Activated naive CD8-positive, alpha-beta T cell treated with anti-CD3 and anti-CD28 coated beads, Interleukin-2, amount 10 ng/mL, durations not matched to agents 7 days and 5 days (primary cell): ENCODE measurements at places on chromosomes 6 and 20. TPM values are rescaled to one million over a fixed set of nuclear protein-coding genes. Genes with fewer than 3 reads are reported as not detected.
A peak's percentile ranks its signal among the peaks of the same experiment; 100 is the strongest.

GRCh38 chr6:88008831-88009231 lies 38.8 kb upstream of the SPACA1 start:
- no peak for DNase-seq

- no peak for DNase-seq
Measured at GRCh38 chr20:23205211-23205610, 119.1 kb upstream of the CD93 start.

GRCh38 chr6:127514773-127515227 lies 4.3 kb downstream of the MTCL3 start:
- DNase-seq, result peak; percentile 53

The DSP gene
- 0.17 TPM for total RNA-seq

The BMP2 gene
- total RNA-seq, result not detected

DNA sequence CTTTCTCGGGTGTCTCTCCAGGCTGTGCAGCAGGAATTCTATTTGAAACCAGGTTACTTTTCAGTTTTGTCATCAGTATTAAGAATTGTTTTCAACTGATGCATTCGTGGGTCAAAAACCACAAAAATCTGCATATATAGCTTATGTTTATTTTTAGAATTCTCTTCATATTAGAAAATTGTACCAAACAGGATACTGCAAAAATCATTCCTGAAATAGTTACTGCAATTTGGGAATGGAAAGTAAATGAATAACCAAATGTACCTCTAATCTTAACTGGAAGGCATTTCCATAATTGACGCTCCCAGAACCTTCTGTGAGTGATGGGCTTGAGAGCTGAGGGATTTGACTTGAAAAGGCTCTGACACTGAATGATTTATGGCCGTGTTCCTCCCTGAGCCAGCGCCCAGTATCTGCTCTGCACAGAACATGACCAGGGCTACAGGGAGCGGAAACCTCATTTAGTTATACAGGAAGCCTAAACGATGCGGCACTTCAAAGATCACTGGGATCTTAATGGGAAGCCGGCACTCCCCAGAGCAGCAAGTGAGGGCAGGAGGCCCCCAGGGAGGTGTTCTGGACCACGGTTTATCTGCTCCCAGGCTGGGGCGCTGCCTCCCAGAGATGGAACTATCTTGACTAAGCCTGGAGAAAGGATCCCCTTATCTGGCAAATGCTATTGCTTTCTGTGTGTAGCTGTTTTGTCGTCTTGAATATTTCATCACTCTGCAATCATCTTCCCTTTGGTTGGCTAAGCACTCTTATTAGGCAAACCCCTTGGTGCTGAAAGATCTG lies 446.0 kb downstream of the QKI start:
- no peak for DNase-seq

DNA sequence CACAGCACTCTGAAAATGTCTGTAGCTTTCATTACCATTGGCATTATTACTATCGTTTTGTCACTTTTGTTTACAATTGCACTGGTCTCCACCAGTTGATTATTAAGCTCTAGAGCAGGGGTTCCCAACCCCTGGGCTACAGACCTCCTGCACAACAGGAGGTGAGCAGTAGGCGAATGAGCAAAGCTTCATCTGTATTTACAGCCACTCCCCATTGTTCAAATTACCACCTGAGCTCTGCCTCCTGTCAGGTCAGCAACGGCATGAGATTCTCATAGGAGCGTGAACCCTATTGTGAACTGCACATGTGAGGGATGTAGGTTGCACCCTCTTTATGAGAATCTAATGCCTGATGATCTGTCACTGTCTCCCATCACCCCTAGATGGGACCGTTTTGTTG lies 126.4 kb downstream of the ATXN1 start:
- no peak for DNase-seq
